ENCODE measurements at places on chromosomes 13 and 19.

DNA sequence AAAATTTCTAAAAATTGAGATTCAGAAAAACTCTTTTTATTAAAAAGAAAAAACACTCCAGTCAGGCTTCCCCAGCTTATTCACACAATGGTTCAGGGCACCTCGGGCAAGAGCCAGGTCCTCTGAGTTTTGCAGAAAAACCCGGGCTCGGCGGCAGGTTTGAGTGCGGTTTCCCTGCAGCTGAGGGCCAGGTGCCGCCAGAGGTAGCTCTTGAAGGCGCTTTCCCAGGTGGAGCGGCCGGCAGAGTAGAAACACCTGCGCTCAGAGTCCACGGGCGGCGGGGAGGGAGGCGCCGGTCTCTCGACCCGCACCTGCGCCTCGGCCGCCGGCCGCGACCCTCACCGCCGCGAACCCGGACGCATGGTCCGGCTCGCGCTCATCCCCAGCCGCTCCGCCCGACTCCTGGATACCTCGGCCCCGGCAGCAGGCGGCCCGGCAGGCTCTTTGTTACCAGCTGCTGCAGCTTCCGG lies 444 bp downstream of the PROSER1 start:
- H3K4me3 ChIP-seq, result peak overlapping the region; percentile 83
- peak overlapping the region; percentile 82 for H3K27ac ChIP-seq
- H3K36me3 ChIP-seq, result no peaks in the 10 kb centered on the region
- H3K4me1 ChIP-seq, result peaks cover 49% of the 10 kb centered on the region

DNA sequence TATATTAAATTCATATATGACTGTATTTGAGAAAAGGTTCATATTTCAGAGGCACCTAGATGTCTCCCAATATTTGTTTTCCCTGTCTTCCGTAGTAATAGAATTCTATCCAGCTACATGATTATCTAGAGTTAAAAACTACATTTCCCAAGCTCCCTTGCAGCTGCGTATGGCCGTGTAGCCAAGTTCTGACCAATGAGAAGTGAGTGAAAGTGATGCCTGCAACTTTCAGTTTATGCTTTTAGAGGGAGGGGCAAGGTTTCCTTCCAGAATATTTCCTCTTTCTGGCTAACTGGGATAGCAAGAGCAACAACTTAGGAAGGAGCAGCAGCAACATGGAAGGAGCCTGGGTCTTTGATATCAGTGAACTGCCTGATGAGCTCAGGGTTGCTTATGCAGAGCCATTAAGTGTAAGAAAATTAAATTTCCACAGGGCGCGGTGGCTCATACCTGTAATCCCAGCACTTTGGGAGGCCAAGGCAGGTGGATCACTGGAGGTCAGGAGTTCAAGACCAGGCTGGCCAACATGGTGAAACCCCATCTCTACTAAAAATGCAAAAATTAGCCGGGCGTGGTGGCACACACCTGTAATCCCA lies 23.2 kb upstream of the CYP2A13 start:
- no peak overlapping the region for H3K27ac ChIP-seq
- no peaks in the 10 kb centered on the region for H3K36me3 ChIP-seq

- H3K27ac ChIP-seq, result no peak overlapping the region
- DNase-seq, result no peak
- H3K4me1 ChIP-seq, result no peaks in the 10 kb centered on the region
- H3K36me3 ChIP-seq, result no peaks in the 10 kb centered on the region
- H3K27me3 ChIP-seq, result peaks cover 5% of the 10 kb centered on the region
Measured at GRCh38 chr13:51155161-51155560, 44.1 kb upstream of the C13orf42 start.

- H3K36me3 ChIP-seq, result no peaks in the 10 kb centered on the region
- H3K4me3 ChIP-seq, result no peak overlapping the region
- peaks cover 25% of the 10 kb centered on the region for H3K4me1 ChIP-seq
- H3K27me3 ChIP-seq, result no peaks in the 10 kb centered on the region
Measured at GRCh38 chr13:33636955-33637670, 180.8 kb upstream of the RFC3 start.

- no peak overlapping the region for H3K4me3 ChIP-seq
- no peak for DNase-seq
- peaks cover 10% of the 10 kb centered on the region for H3K4me1 ChIP-seq
- H3K36me3 ChIP-seq, result no peaks in the 10 kb centered on the region
- no peak overlapping the region for H3K27ac ChIP-seq
Measured at GRCh38 chr13:25752957-25753551, 298.8 kb downstream of the SHISA2 start.

- no peak overlapping the region for H3K4me3 ChIP-seq
- no peaks in the 10 kb centered on the region for H3K4me1 ChIP-seq
- no peak for DNase-seq
- H3K27me3 ChIP-seq, result no peaks in the 10 kb centered on the region
Measured at GRCh38 chr13:85816413-85816812, 17.2 kb upstream of the SLITRK6 start.

DNA sequence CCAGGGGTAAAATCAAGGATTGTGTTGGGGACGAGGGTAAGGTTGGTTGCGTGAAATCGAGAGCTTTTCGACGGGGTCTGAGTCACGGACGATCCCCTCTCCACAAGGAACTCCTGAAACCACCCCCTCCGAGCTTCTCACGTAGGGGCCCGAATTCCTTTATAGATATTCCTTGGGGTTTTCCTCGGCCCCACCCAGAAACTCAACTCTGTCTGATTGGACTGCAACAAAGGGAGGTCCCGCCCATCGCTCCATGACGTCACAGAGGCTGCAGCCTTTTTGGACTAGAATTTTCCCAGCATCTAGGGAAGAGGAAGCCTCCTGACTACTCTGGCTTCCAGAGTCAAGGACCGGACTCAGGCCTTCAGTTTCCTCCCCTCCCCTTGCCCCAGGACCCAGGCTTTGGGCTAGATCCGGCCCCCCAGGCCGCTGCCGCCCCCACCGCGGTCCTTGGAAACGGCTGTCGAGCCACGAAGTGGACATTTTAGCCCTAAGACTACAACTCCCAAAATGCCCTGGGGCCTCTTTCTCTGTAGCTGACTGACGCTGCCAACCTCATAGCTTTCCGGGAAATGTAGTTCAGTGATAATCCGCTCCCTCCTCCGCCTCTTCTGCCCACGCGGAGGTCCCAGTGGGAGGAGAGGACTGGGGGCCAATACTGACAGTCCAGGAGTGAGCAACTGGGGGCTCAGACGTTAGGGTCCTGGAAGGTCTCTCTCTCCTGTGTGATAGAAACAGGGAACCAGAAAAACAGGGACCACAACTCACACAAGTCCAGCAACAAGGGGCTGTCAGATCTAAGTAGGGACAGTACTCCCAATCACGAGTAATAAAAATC lies at the start of gene IZUMO1:
Gene IZUMO1 (minus strand): TSS at position 172 of the 838 bp plus-strand sequence. CDS start 1,050 bp downstream, outside the sequence.
- peaks cover 4% of the 10 kb centered on the region for H3K4me1 ChIP-seq
- H3K4me3 ChIP-seq, result peak within 1 kb of the TSS; percentile 34
- peak within 1 kb of the TSS; percentile 52 for H3K27ac ChIP-seq
- no peaks in the 10 kb centered on the region for H3K27me3 ChIP-seq
- DNase-seq, result peak; percentile 83
- peaks cover 9% of the 10 kb centered on the region for H3K36me3 ChIP-seq

DNA sequence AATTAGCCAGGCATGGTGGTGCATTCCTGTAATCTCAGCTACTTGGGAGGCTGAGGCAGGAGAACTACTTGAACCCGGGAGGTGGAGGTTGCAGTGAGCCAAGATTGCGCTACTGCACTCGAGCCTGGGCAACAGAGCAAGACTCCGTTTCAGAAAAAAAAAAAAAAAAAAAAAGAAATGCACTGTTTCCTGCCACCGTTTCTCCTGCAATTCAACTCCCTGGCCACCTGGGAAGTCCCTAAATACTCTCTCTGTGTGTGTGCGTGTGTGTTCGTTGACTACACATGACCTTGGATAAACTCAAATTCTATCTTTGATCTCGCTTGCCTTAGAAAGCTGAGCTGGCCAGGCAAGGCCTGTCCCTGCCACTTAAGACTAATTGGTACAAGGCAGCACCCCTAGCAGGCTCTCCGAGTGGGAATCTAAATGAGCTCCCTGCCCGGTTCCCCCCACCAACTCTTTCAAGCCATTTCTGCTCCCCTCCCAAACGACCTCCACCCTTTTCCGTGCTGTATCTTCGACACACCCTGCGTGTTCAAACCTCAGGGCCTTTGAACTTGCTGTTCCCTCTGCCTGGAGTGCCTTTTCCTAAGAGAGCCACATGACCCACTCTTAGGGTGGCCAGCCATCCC lies 5.2 kb upstream of the BCAT2 start:
- no peak overlapping the region for H3K4me3 ChIP-seq
- H3K36me3 ChIP-seq, result no peaks in the 10 kb centered on the region
- no peaks in the 10 kb centered on the region for H3K27me3 ChIP-seq
- H3K27ac ChIP-seq, result no peak overlapping the region
- DNase-seq, result no peak
- H3K4me1 ChIP-seq, result peaks cover 41% of the 10 kb centered on the region

DNA sequence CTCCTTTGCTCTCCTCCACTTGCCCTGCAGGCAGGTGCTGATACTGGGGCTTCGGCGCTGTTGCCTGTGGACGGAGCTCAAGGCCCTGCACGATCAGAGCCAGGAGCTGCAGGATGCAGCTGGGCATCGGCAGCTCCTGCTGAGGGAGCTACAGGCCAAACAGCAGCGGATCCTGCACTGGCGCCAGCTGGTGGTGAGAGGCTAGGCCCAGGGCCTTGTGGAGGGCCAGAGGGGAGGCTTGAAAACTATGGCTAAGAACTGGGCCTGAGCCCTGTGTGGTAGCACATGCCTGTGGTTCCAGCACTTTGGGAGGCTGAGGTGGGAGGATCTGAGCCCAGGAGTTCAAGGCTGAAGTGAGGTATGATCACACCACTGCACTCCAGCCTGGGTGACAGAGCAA lies 6.3 kb downstream of the HAUS5 start:
- no peak for DNase-seq
- no peak overlapping the region for H3K4me3 ChIP-seq

GRCh38 chr13:21079761-21080592 lies 18.6 kb upstream of the LATS2 start:
- no peaks in the 10 kb centered on the region for H3K27me3 ChIP-seq
- peak overlapping the region; percentile 64 for H3K27ac ChIP-seq

- DNase-seq, result no peak
- H3K27ac ChIP-seq, result no peak overlapping the region
- no peaks in the 10 kb centered on the region for H3K4me1 ChIP-seq
- H3K27me3 ChIP-seq, result peaks cover 3% of the 10 kb centered on the region
Measured at GRCh38 chr13:53104136-53104535, 75.5 kb downstream of the OLFM4 start.

DNA sequence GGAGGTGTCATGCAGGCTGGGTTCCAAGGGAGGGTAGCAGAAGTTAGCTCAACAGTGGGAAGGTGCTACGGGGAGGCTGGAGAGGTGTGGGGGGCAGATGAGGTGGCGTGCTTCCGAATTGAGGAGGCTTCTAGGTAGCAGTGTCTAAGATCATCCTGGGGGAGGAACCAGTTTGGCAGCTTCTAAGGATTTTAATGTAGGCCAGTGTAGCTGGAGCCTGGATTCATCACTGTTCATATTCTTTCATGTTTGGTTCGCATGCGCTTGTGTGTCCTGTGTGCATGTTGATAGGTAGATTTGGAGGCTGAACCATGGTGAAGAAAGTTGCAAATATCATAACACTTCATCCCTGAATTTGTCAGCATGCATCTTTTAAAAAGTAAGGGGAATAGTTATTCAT lies 86.7 kb downstream of the GPR12 start:
- no peak for DNase-seq
- no peaks in the 10 kb centered on the region for H3K4me1 ChIP-seq
- H3K4me3 ChIP-seq, result no peak overlapping the region
- H3K27me3 ChIP-seq, result no peaks in the 10 kb centered on the region

GRCh38 chr13:113410472-113411201 lies 42.7 kb downstream of the ADPRHL1 start:
- H3K27ac ChIP-seq, result peak overlapping the region; percentile 91
- peak overlapping the region; percentile 16 for H3K4me3 ChIP-seq
- no peak for DNase-seq
- no peaks in the 10 kb centered on the region for H3K36me3 ChIP-seq

DNA sequence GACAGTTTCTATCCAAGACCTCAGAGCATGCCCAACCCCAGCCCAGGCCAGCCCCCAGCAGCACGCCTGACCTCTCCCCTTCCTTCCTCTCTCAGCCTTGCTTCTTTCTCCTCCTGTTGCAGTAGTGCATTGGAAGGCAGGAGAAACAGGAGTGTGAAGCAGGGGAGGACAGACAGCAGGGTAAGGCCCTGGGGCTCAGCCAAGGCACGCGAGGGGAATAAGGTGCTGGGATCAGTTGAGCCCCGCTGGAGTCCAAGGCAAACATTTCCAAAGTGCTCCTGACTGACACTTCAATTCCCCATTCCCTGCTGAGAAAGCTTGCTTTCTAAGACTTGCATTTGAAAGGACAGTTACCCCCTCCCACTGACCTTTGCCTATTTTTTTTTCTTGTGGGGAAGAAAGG lies 73.1 kb upstream of the OLFM4 start:
- no peak overlapping the region for H3K27ac ChIP-seq
- peaks cover under 1% of the 10 kb centered on the region for H3K4me1 ChIP-seq
- no peaks in the 10 kb centered on the region for H3K36me3 ChIP-seq
- H3K4me3 ChIP-seq, result no peak overlapping the region
- no peak for DNase-seq

DNA sequence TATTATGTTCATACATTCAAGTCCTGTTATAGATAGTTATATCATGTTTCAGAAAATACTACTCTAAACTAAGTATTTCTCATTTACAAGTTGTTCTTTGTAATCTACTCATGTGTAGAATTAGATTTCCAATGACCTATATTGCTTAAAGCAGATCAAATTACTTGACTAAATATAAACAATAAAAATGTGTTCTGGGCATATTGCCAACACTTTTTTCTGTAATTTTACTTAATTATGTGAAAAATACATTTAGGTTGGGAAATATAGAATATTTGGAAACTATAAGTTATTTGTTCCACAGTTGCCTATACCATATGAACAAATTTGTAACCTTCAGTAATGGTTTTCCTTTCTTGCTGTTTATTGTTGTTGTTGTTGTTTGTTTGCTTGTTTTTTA lies 275.2 kb upstream of the PCDH9 start:
- H3K4me3 ChIP-seq, result no peak overlapping the region
- no peaks in the 10 kb centered on the region for H3K4me1 ChIP-seq
- DNase-seq, result no peak
- no peaks in the 10 kb centered on the region for H3K27me3 ChIP-seq
- no peak overlapping the region for H3K27ac ChIP-seq
- H3K36me3 ChIP-seq, result no peaks in the 10 kb centered on the region

GRCh38 chr19:55336101-55336500 lies 3.6 kb upstream of the KMT5C start:
- H3K4me3 ChIP-seq, result no peak overlapping the region
- peaks cover 23% of the 10 kb centered on the region for H3K4me1 ChIP-seq
- H3K27me3 ChIP-seq, result peaks cover 12% of the 10 kb centered on the region

- H3K27me3 ChIP-seq, result peaks cover 10% of the 10 kb centered on the region
- no peaks in the 10 kb centered on the region for H3K4me1 ChIP-seq
- DNase-seq, result no peak
- no peak overlapping the region for H3K4me3 ChIP-seq
- no peaks in the 10 kb centered on the region for H3K36me3 ChIP-seq
- H3K27ac ChIP-seq, result no peak overlapping the region
Measured at GRCh38 chr19:28874742-28875141, 338.2 kb downstream of the UQCRFS1 start.

- H3K36me3 ChIP-seq, result peaks cover 62% of the 10 kb centered on the region
- no peak for DNase-seq
- no peak overlapping the region for H3K27ac ChIP-seq
- H3K4me3 ChIP-seq, result no peak overlapping the region
- no peaks in the 10 kb centered on the region for H3K4me1 ChIP-seq
- H3K27me3 ChIP-seq, result no peaks in the 10 kb centered on the region
Measured at GRCh38 chr19:48147597-48148175, 22.5 kb downstream of the LIG1 start.
